ENCODE measurements at places on chromosomes 2 and 18. TPM values are rescaled to one million over a fixed set of nuclear protein-coding genes. Genes with fewer than 3 reads are reported as not detected.

DNA sequence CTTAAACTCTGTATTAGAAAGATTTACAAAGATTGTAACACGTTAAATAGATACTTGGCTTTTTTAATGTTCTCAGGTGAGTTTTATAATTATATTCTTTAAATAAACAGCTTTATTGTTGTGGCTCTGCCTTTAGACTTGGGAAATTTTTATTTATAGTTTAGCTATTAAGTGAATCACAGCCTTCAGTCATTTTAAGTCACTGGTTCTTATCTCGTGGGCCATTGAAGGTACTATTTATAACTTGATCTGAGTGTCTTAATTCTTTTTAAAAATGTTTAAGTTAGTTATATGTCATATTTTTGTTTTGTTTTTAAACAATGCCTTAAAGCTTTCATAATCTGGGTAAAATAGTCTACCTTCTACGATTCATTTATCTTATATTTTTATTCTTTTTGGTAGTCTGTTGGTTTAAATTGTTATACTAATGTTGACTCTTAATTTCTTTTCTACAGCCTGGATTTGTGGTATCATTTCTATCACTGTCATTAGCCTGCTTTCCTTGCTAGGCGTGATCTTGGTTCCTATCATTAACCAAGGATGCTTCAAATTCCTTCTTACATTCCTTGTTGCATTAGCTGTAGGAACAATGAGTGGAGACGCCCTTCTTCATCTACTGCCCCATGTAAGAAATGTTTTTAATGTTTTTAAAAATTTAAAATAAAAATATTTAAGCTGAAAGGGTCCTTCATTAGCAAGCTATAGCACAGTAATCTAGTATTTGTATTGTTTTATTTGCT is 49.3 kb downstream of the SLC39A10 start:
- DNase-seq: no peak

The CRYGC gene
- not detected for total RNA-seq

The PRSS56 gene
- not detected for total RNA-seq

DNA sequence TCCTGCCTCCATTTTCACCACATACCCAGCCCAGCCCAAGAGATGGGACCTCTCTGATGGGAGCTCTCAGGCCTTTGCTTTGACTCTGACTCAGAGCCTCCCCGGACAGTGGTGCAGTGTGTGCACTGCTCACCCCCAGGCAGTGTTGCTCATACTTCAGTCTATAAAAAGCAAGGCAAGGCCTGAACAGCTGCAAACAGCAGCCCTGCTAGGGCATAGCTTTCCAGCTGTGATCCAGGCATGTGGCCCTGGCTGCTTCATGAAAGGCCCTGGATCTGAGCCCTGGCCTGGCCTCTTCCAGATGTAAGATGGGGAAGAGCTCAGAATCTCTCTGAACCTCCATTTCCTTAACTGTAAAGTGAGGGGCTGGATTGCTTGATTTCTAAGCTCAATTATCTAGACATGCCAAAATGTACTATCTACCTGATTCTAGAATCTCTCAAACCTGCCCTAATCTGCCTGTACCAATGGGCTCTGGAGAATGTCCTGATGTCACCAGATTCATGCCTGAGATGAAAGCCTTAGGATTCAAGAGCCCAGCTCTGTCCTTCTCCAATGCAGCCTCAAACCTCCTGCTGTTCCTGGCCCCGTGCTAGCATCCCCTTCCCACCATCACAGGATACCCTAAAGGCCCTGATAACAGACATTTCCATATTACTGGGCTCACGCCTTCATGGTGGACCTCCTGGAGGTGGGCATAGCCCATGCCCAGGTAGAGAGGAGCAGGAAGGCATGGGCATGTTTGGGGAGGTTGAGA is 206.9 kb downstream of the ARL4C start:
- no peak for DNase-seq

The MERTK gene
- total RNA-seq: 22.0 TPM

The TSPYL6 gene
- 1.0 TPM for total RNA-seq

The PNO1 gene
- total RNA-seq: 8.4 TPM

DNA sequence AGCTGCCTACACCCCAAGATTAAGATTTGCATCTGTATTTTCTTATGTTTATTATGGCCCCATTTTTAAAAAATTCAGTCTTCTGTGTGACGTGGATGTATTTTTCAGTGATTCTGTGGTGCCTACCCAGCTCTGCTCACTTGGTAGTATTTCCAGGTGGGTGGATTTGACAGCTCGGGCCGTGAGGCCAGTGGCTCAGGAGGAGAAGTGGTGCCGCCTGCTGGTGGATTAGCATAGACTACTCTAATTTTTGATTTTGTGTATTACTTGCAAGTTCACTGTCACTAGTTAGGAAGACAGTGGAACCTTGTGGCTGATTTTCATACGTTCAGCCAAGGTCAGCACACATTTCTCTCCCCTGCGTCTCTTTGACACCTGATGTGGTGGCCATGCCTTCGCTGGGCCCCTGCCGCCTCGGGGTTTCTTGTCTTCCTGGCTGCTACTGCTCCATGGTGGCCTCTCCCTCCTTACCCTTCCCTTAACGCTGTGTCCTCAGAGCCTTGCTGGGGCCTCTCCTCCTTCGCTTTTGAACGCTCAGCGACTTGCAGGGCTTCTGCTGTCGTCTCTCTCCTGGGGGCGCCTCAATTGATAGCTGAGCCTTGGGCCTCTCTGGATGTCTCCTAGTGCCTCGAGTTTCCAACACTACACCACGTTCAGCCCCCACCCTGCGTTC is 89.4 kb downstream of the DGKD start:
- DNase-seq: no peak

DNA sequence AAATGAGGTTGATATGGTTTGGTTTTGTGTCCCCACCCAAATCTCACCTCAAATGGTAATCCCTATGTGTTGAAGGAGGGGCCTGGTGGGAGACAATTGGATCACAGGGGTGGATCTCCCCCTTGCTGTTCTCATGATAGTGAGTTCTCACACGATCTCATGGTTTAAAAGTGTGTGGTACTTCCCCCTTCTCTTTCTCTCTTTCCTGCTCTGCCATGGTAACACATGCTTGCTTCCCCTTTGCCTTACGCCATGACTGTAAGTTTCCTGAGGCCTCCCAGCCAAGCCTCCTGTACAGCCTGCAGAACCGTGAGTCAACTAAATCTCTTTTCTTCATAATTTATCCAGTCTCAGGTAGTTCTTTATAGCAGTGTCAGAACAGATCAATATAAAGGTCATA is 24.7 kb upstream of the FAM124B start:
- no peak for DNase-seq

DNA sequence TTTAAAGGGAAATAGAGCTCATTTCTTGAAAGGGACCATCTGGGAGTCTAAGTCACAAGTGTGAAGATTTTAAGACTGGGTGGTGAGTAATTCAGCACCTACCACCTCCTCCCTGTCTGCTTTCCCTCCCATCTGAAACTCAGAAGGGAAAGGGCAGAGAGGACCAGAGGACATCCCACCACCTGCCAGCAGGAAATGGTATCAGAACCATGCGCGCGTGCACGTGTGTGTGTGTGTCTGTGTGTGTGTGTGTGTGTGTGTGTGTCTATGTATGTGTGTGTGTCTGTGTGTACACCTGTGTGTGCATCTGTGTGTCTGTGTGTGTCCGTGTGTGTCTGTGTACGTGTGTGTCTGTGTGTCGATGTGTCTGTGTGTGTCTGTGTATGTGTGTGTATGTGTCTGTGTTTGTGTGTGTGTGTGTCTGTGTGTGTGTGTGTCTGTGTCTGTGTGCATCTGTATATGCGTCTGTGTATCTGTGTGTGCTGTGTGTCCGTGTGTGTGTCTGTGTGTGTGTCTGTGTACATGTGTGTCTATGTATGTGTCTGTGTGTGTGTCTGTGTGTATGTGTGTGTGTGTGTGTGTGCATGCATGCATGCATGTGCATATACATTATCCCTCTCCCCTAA is 76.8 kb downstream of the ZFP36L2 start:
- no peak for DNase-seq

GRCh38 chr2:88197732-88198131 is 27.6 kb downstream of the THNSL2 start:
- DNase-seq: no peak

The CFAP65 gene
- total RNA-seq: 0.26 TPM

DNA sequence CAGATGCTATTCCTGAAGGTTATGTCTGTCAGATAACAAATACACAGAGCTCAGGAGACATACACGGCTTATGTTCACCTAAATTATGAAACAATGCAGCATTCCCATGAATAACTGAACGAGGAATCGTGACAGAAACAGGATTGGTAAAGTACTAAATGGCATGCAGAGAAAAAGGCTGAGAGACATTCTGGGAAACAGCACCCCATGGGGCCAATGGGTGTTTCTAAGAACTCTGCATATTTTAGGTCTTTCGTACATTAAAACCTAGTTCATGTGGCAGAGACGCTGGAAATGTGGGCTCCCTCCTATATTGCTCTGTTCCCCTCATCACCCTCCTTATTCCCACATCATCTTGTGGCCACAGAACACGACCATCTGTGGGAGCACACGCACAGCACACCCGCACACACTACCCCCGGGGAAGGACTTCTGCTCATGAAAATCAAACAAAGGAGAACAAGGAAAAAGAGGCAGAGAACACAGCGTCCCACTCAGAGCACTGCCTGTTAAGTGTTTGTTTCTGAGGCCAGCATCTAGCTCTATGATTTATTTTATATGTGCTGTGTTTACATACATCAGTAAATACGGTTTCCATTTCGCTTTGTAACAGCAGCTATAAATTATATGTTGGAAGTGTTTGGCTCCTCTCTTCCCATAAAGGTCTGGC is 143.6 kb downstream of the AFF3 start:
- no peak for DNase-seq

DNA sequence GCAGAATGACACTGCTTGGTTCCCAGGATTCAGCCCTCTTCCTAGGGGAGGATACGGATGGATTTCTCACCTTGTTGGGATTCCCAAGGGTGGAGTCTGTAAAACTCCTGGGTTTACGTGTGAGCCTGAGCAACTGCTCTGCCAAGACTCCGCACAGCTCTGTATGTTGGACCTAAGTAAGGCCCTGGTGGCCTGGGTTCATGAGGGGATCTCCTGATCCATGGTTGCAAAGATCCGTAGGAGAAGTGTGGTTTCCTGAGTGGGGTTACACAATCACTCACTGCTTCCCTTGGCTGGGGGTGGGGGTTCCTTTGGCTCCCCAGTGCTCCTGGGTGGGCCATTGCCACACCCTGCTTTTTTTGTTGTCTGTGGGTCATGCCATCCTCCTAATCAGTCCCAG is 37.7 kb downstream of the ANKRD12 start:
- no peak for DNase-seq

- no peak for DNase-seq
These were observed 207.1 kb downstream of the SPAG16 start for GRCh38 chr2:213491376-213491775.

DNA sequence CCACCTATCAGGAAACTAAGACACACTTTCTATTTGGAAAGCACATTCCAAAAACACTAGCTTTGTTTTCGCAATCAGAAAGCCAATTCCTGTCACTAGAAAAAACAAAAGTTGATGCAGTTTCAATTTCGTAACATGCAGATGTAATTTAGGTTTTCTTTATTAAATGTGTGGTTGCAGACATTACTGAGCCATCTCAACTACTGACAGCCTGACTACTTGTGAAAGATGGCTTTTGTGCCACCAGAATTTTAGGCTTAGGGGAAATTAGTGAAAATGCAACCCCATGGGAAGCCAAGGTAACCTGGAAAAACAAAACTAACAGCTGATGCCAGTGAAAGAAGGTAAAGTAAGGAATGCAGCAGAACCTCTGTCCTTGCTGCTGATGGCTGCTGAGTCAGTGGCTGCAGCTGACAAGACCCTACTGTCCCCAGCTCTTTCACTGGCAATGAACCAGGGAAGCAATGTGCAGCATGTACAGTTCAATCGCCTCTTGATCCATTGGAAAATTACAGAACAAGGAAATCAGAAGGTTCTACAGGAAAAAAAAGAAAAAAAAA is 34.9 kb downstream of the FEZ2 start:
- DNase-seq: no peak

GRCh38 chr2:12289120-12289802 is 427.5 kb upstream of the TRIB2 start:
- no peak for DNase-seq

GRCh38 chr2:190121971-190122370 is 59.4 kb upstream of the MSTN start:
- no peak for DNase-seq

DNA sequence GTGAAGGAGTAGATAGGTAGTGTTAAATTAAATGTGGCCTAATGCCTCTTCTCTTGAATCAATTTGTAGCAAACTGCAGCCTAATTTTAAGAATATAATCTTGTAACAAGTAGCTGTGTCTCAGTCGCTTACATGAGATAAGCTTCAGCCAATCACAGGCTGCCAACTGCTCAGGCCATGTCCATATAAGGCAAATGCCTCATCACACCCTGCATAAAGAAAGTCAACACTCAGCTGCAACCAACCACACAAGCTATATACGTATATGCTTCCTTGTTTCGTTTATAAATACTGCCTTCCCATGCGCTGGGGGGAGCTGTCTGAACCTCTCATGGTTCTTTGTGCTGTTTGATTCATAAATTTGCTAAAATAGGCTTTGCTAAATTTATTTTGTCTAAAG is 476.3 kb downstream of the TRIB2 start:
- DNase-seq: no peak

GRCh38 chr2:159209341-159210306 is 76.9 kb downstream of the WDSUB1 start:
- DNase-seq: peak; percentile 69

GRCh38 chr2:219548990-219549389 is 5.2 kb downstream of the TMEM198 start:
- no peak for DNase-seq

The SERPINB5 gene
- not detected for total RNA-seq

DNA sequence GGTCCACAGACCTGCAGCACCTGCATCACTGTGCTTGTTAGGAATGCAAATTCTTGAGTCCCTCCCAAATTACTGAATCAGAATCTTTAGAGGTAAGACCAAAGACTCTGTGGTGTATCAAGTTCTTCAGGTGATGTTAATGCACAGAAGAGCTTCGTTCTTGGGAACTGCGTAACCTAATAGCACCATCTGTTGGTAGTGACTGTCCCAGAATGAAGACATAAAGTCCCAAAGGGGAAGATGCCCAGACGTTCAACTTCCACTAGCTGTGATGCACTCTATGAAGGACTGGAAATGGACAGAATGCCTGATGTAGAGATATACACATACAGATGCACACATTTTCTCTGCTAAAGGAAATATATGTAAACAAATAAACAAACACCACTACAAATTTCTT is 576.0 kb downstream of the LRP1B start:
- DNase-seq: no peak
